ENCODE measurements at places on chromosomes 3 and 15. TPM values are rescaled to one million over a fixed set of nuclear protein-coding genes. Genes with fewer than 3 reads are reported as not detected.

DNA sequence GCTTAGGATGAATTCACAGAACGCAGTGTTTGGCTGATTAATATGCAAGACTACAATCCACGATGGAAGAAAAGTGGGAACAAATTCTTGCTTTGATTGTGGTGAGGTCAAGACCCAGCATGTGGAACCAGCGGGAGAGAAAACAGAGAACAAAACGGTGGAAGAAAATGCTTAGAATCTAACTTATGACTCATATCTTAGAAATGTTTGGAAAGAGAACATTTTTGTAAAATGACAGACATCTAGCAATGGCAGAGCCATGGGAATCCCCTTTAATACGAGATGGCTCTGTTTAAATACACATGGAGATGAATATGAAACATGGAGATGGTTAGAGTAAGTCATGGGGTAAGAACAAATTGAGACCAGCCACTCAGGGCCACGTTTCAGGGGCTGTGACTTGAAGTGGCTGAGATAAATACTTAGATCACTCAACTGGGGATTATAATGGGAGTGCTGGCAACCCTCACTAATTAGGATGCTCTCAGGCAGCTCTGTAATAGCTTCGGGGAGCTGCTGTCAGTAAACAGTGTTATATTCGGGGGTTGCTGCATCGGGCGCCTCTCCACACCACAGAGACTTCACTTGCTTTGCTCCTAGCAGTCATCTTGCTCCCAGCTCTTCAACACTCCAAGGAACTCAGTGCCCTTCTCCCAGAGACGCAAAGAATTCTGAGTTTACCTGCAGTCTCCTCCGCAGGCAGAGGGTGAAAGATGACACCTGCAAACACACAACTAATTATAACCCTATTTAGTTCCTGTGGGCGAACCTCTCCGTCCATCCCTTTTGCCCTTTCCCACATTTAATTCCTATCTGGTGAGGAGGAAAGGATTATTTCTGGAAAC is 68.0 kb upstream of the ONECUT1 start:
- DNase-seq = no peak

- DNase-seq = no peak
These were observed 166.4 kb downstream of the ATG7 start for GRCh38 chr3:11438646-11439045.

DNA sequence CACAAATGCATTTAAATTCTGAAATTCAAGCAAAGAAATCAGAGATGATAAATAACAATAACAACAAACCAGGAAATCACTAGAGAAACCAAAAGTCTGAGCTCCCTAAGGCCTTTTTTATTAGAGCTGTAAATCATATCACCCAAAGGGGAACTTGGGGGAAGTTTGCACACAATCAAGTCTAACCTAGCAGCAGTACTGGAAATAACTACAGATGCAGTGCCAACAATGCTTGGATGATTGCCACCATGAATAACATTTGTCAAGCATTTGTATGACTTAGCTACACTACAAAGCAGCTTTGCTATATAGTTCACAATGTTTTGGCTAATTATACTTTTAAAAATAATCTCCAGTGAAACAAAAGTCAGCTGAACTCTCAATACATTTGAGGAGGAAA is 27.8 kb downstream of the SHQ1 start:
- no peak for DNase-seq

GRCh38 chr3:6468589-6468988 is 392.3 kb upstream of the GRM7 start:
- no peak for DNase-seq

DNA sequence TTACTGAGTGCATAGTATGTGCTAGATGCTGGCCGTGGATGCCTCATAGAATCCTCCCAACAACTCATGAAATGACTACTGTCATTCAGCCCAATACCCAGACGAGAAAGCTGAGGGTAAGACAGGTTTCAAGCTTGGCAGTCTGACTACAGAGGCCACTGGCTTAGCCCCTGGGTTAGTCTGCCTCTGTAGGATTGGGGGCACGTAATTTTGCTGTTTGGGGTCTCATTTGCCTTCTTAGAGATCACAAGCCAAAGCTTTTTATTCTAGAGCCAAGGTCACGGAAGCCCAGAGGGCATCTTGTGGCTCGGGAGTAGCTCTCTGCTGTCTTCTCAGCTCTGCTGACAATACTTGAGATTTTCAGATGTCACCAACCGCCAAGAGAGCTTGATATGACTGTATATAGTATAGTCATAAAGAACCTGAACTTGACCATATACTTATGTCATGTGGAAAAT is 1.0 kb upstream of the CCR5 start:
- no peak for DNase-seq

GRCh38 chr3:136008732-136009470 is 43.4 kb downstream of the PPP2R3A start:
- DNase-seq = no peak

GRCh38 chr3:110106805-110107204 is 769.5 kb upstream of the DPPA4 start:
- DNase-seq = no peak

The WDR6 gene
- 272 TPM for total RNA-seq

Measured in type B pancreatic cell (in vitro differentiated cells).